Fibroblast of skin of right biceps (primary cell): ENCODE measurements at places on chromosomes 7 and 10.
A peak's percentile ranks its signal among the peaks of the same experiment; 100 is the strongest.

- peak; percentile 22 for DNase-seq
Measured at GRCh38 chr7:18575622-18576572, 80.3 kb downstream of the HDAC9 start.

DNA sequence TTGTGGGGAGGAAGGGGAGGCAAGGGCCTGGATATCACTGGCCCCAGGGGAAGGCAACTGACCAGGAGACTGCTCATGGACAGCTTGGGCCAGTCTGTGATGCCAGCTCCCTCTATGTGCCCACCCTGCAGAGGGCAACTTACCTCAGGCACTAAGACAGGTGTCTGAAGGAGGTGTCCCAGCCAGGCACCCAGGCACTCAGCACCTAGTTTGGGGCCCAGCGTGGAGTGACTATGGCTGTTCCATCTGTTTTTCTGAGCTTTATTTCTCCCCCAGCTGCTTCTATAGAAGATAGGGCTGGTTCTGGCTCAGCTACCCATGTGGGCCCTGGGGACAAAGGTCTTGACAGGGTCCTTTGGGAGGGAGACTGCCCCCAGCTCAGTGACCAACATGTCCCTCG lies 150.6 kb upstream of the PCBD1 start:
- no peak for DNase-seq

GRCh38 chr7:140592964-140593671 lies 47.5 kb downstream of the DENND2A start:
- no peak for DNase-seq

DNA sequence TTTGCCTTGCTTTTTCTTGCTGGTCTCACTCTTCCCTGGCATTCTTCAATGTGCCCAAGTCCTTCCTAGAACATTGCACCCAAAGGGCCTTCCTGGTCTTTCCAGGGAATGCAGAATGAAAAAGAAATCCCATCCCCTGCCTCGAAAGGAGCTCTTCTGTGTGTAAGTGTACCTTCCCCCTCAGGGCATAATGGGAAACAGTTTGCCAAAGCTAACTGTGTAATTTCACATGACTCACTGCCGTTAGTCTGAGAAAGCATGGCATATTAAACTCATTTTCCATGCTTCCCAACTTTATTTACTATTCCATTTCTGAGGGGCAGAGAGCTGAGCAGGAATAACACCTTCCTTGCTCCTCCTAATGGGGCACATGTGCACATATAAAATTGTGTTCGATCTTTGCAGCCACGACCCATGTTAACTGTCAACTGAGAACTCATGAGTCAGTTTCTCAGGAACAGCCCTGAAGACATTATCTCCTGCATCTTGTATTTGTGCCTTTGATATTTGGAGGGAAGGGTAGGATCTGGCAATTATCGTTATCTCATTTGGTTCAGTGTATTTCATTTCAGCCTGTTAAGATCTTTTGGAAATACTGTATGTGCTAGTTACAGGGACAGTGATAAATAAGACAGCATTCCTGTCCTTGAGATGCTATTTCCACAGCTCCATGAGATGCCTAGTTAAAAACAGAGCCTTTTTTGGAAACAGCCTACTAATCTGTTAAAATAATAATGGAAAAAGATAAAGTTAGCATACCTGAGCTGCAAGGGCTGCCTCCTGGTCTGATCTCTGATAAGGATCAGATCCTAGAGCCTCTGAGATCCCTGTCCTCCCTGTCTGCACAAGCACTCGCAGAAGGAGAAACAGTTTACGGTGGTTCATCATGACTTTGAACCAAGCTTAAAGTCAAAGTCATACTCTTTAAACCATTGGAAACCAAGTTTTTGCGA lies 42.3 kb downstream of the IKZF1 start:
- no peak for DNase-seq

DNA sequence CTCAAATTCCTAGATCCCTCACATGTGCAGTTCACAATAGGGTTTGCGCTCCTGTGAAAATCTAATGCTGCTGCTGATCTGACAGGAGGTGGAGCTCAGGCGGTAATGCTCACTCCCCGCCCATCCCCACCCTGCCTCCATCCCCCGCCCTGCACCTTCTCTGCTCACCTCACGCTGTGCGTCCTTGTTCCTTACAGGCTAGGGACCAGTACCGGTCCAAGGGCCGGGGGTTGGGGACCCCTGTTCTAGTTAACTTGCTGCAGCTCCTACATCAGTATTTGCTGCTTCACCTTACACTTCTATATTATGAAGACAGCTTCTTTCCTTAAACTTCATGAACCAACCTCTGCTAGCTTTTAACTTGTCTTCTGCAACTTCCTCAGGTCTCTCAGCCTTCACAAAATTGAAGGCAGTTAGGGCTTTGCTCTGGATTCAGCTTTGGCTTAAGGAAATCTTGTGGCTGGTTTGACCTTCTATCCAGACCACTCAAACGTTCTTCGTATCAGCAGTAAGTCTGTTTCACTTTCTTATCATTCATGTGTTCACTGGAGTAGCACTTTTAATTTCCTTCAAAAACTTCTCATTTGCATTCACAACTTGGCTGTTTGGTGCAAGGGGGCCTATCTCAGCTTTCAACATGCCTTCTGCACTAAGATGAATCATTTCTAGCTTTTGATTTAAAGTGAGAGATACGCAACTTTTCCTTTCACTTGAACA lies 1.7 kb upstream of the TNKS2 start:
- no peak for DNase-seq

DNA sequence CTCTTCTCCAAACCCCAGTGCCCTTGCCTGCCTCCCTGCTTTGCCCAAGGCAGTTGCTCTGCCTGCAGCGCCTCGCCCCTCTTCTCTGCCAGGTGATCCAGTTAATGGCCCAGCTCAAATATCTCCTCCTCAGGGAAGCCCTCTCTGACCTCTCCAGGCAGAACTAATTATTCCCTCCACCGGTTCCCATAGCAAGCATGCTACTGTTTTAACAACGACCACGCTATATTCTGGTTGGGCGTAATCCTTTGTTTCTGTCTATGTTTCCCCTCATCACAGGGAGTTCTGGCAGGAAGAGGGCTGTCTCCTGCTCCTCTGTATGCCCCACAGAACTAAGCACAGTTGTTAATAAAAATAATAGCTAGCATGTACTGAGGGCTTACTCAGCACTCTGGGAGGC lies 36.8 kb upstream of the R3HCC1L start:
- no peak for DNase-seq

DNA sequence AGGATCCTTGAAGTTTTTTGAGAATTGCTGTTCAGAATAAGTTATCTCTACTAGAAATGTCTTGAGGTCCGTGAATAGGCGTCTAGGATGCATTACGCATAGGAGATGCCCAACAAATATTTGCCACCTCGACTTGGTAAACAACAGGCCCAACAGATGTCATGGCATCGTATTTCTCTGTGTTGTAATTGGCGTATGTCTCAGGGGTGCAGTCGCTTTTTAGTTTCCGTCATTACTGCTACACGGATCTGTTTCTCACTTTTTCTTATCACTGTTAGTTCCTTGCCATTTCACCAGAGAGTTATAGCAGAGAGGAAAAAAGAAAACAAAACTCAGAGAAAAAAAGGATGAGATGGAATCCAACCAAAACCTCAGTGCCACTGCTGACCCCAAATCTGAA lies 73.0 kb upstream of the SFMBT2 start:
- no peak for DNase-seq

DNA sequence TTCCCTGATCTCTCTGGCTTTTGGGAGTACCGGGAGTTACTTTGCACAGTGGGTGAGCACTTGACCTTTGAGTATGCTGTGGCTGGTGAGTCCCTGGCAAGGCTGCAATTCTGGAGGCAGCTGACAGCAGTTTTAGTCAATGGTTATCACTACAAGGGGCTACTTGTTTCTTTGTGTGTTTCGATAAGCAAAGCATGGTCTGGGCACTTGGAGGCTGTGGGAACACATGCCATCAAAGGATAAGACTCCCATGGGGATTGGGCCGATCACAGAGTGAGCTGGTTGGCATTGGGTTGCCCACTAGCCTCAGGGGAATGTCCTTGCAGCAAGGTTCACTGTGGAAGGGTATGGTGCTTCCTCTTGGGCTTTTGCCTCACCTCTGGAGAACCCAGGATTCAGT lies 208.2 kb downstream of the SNX13 start:
- DNase-seq, result no peak

DNA sequence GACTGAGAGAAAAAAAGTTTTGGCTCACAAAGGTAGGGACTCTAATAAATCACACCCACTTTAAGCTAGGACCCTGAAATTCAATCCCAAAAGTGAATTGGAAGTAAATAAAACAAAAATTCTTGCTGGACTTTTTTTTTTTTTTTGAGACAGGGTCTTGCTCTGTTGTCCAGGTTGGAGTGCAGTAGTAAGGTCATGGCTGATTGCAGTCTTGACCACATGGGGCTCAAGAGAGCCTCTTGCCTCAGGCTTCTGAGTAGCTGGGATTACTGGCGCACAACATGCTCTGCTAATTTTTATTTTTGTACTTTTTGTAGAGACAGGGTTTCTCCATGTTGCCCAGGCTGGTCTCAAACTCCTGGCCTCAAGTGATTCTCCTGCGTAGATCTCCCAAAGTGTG lies 5.0 kb upstream of the LUC7L2 start:
- DNase-seq, result no peak

DNA sequence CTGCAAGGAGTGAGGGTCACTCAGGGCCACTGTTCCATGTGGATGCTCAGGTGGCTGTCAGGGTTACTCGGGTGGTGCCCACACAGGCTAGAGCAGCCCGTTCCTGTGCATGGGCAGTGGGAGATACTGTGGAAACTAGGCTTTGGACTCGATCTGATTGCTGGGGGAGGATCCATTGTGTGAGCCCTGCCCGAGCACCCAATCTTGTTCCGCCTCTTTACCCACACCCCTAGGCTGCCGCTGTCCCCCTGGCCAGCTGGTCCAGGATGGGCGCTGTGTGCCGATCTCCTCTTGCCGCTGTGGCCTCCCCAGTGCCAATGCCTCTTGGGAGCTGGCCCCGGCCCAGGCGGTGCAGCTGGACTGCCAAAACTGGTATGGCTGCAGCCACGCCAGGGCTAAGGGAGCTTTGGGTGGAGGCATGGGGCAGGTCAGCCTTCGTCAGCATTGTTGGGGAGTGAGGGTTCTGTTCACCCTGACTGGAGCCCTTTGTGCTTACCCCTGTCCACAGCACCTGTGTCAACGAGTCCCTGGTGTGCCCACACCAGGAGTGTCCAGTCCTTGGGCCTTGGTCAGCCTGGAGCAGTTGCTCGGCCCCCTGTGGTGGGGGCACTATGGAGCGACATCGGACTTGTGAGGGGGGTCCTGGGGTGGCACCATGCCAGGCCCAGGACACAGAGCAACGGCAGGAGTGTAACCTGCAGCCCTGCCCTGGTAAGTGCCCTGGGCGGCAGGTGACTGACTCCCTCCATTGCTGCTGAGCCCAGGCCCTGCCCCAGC lies 12.4 kb upstream of the ZNF862 start:
- DNase-seq, result no peak

DNA sequence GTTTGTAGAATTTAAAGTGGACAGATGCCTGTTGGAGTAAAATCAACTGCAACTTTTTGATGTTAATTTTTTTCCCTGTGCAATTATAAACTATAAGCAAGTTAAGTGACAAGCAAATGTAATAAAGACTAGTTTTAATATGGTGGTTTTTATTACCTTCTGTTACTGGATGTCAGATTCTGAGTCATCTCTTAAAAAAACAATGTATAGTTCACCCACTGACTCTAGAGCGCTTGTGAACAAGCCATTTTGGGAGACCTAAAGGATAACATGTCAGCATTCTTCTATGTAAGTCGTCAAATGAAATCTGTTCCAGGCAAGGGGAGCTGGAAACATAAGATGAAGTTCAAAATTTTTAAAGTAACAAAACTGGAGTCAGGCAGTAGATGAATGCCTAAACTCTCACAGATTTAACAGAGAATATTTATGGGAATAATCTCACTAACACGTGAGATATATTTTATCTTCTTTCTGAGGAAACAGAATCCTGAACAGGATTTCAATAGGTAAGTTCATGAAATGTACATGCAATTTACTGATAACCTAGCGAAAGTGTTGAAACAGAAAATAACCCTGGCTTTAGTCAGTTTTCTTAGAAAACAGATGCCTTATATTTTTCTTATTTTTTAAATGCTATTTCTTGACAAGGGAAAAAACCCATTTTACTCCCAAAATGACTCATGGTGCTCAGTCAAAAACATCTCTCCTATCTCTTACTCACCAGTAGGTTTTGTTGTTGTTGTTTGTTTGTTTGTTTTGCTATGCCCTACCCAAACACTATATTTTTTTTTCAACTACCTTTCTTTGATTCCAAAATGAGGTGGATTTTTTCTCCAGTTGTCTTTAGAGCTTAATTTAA lies 91.7 kb downstream of the SLC39A12 start:
- DNase-seq, result peak; percentile 76

DNA sequence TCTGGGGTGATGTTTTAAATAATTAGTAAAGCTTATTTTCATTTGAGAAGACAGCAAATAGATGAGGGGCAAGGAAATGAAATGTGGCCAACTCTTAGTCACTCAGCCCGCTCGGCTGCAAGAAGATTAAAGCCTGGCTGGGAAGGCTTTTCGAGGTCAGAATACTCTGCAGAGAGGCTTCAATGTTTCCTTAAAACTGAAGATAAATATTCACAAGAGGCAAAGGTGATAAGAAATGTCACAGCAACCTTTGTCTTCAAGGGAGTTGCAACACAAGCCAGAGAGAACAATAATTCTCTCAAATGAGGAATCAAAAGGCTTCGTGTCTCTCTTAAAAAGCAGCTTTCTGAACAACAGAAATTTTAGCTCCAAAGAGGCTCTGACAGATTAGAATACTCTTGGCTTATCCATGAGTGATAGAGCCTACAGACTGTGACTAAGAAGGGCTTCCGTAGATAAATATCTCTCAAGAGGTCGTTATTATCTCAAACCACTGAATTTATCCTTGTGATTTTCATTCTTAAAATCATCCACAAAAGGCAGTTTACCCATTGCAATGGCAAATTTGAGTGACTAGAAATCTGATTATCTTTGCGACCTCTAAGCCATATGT lies 92.5 kb downstream of the KLF6 start:
- DNase-seq, result peak; percentile 23

DNA sequence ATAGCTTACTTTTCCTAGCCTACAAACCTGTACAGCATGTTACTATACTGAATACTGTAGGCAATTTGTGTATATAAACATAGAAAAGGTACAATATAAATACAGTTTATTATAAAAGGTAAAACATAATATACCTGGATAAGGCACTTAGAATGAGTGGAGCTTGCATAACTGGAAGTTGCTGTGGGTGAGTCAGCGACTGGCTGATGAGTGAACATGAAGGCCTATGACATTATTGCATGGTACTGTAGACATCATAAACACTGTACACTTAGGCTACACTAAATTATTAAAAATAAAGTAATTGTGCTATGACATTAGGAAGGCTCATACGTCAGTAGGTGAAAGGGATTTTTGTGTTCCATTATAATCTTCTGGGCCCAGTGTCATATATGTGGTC lies 228.8 kb downstream of the HDAC9 start:
- DNase-seq, result peak; percentile 2

DNA sequence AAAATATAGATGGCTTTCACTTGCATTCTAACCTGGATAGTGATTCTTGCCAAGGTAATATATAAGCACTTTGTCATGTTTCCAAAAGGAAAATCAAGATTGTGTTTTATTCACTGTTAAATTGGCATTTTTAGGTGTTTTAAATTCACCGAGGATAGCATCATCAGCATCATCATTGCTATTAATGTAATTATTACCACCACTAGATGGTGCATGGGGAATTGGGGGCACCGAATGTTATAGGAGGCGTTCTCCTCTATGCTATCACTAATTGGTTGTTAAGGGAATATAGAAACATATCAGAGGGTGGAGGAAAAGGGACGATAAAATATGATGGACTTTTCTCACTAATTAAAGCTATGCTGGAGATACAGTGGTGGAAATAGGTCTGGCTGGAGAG lies 95.5 kb downstream of the CELF2 start:
- no peak for DNase-seq
